ENCODE measurements at places on chromosomes 3 and 15. TPM values are rescaled to one million over a fixed set of nuclear protein-coding genes. Genes with fewer than 3 reads are reported as not detected.

Gene SLC12A8
- total RNA-seq: 79.0 TPM

Gene TM4SF4
- not detected for total RNA-seq

Gene ARNT2
- 7.0 TPM for total RNA-seq

Gene MYNN
- 23.8 TPM for total RNA-seq

Gene TRPC1
- total RNA-seq: 31.4 TPM

Gene TRH
- not detected for total RNA-seq

Gene STT3B
- total RNA-seq: 186 TPM

Gene HAUS2
- 21.6 TPM for total RNA-seq

Gene TRMT10C
- 19.1 TPM for total RNA-seq

Gene SERP1
- 231 TPM for total RNA-seq

Gene FAN1
- 16.1 TPM for total RNA-seq

Data from smooth muscle cell of bladder (primary cell).